ENCODE measurements at places on chromosomes 5 and 9. TPM values are rescaled to one million over a fixed set of nuclear protein-coding genes. Genes with fewer than 3 reads are reported as not detected.

LMAN2 gene
- total RNA-seq, result 329 TPM

OR2V2 gene
- total RNA-seq, result not detected

GRCh38 chr5:36640949-36641348 is 34.5 kb downstream of the SLC1A3 start:
- DNase-seq, result no peak

SPINK5 gene
- total RNA-seq, result not detected

DNA sequence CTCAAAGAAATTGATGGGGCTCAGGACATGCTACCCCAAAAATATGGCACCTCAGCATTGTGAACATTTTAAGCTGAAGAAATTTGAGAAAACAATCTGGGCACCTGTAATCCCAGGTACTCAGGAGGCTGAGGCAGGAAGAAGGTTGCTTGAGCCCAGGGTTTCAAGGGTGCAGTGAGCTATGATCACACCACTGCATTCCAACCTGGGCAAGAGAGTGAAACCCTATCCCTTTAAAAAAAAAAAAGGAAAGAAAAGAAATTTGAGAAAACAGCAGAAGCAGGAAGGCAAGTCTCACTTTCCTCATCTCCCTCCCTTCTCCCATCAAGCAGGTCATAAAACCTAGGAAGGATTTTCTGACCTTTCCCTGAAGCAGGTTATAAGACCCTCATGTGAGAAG is 23.6 kb downstream of the TPD52L3 start:
- DNase-seq, result no peak

All from pulmonary artery endothelial cell (primary cell).